ENCODE measurements at places on chromosomes 6 and 20. TPM values are rescaled to one million over a fixed set of nuclear protein-coding genes. Genes with fewer than 3 reads are reported as not detected.

The CD83 gene
- total RNA-seq = 5.0 TPM

DNA sequence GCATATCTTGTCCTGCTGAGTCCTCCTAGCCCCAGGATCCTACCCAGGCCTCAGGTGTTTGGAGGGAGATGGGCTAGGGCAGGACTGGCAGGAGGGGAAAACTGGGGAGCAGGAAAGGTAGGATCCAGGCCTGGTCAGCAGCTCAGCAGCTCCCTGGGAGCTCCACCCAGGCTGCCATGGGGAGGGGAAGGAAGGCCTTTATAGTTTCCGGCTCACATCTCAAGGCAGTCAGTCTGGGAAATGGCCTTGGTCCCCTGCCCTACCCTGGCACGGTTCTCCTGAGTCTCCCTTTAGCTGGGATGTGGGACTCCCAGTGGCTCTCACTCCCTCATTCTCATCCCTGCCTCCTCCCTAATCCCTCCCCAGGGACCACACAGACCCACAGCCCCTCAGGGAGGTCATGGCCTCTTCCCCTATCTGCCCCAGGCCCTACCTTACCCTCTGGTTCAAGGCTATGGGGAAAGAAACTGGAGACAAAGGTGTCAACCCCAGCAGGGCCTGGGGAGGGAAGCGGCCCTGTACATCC is 1.6 kb downstream of the SLC44A4 start:
- H3K27me3 ChIP-seq = no peaks in the 10 kb centered on the region
- H3K36me3 ChIP-seq = peaks cover 15% of the 10 kb centered on the region
- no peak overlapping the region for H3K4me3 ChIP-seq
- H3K4me1 ChIP-seq = peaks cover under 1% of the 10 kb centered on the region

GRCh38 chr6:7132398-7133035 is 24.8 kb downstream of the RREB1 start:
- H3K27ac ChIP-seq = no peak overlapping the region
- no peaks in the 10 kb centered on the region for H3K27me3 ChIP-seq
- no peaks in the 10 kb centered on the region for H3K36me3 ChIP-seq
- no peak overlapping the region for H3K4me3 ChIP-seq
- H3K4me1 ChIP-seq = peaks cover 8% of the 10 kb centered on the region

DNA sequence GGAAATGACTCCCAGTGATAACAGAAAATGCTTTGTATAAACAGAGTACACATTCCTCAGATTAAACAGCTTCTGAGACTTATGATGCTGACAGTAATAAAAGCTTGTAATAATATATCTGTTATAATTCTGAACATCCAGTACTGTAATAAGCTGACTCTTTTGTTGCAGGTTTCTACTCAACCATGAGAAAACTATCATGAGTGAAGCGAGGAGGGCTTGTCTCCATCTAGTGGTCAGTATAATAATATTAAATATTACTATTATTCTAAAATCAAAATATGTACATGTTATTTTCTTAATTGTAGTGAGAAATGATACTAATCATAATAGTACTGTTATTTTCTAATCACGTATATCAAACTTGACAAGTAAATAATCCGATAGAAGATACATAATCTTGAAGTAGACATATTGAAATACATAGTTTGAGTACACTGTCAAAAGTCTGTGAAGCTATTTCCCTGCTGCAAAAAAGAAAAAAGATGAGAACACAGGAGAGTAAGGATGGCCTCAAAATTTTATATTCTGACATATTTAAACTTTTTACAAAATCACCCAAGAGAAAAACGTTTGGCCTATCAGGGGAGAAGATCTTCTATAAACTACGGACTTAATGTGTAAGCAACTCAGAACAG is 183.1 kb downstream of the MOXD1 start:
- no peaks in the 10 kb centered on the region for H3K4me1 ChIP-seq
- H3K27me3 ChIP-seq = no peaks in the 10 kb centered on the region
- no peaks in the 10 kb centered on the region for H3K36me3 ChIP-seq
- H3K27ac ChIP-seq = no peak overlapping the region
- DNase-seq = peak; percentile 74

The SH3BGRL2 gene
- total RNA-seq = 3.3 TPM

DNA sequence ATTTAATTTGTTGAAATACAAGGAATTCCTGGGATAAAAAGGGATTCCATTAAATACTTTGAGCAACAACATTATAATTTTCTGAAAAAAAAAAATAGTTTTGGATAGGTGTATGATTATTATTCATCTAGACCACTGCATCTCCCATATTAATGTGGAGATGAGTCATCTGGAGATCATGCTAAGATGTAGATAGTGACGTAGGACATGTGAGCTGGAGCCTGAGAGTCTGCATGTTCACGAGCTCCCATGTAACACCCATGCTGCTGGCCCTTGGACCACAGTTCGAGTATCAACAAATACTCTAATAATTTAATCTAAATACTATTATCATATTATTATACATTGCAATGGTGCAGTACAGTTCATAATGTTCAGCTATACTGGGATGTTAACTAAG is 91.6 kb downstream of the EPM2A start:
- DNase-seq = peak; percentile 39
- H3K27me3 ChIP-seq = no peaks in the 10 kb centered on the region
- H3K4me3 ChIP-seq = no peak overlapping the region
- no peaks in the 10 kb centered on the region for H3K4me1 ChIP-seq
- H3K36me3 ChIP-seq = no peaks in the 10 kb centered on the region

DNA sequence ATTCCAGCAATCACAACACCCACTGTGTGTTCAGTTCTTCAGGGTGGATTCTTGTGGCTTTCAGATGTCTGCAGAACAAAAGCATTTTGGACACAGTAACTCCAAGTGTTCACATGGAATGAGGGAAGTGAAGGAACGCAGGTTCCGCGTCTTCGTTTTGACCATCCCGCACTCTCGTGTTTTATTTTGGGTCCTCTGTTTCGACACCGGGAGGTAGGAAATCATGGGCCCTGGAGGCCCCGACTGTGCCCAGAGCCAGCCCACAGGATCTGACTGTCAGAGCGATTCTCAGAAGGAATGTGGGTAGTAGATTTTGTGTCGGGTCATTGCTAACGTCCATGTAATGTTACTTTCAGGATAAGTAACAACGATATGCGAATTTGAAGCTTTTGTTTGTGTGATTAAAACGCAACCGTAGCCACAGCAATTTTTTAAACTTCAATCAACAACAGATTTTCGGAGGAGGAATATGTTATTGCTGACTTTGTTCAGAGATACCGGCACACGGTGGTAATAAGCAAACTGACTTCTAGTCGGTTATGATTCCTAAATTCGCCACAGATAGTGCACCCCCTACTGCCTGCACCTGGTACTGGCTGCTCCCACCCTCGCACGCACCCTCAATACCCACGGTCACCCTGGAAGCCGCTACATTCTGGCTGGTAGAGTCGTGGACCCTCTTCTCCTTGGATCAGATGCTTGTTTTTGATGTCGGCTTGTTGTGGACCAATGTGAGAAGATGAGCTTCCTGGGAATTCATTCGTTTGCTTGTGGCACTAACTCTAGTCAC is 10.5 kb downstream of the NPEPL1 start:
- DNase-seq = no peak
- H3K27ac ChIP-seq = no peak overlapping the region
- no peaks in the 10 kb centered on the region for H3K4me1 ChIP-seq
- H3K36me3 ChIP-seq = peaks cover 11% of the 10 kb centered on the region
- H3K4me3 ChIP-seq = no peak overlapping the region

DNA sequence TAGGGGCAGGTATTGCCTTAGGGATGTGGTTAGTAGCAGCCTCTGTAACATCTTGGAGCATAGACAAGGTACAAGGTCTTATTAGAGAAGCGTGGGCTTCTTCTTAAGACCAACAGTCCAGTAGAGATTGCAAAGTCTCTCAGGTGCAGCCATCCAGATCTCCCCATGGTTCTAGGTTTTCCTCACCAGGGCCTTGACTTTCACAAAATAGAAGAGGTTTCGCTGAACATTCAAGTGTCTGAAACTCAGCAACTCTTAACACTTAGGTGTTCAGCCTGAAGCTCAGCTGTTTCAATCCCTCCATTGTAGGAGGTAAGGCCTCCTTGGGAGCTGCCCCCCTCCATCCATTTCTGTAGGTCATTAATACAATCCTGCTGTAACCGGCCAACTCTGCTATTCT is 44.4 kb downstream of the GOPC start:
- H3K4me3 ChIP-seq = no peak overlapping the region
- H3K36me3 ChIP-seq = no peaks in the 10 kb centered on the region
- no peak for DNase-seq
- H3K4me1 ChIP-seq = no peaks in the 10 kb centered on the region
- no peak overlapping the region for H3K27ac ChIP-seq
- no peaks in the 10 kb centered on the region for H3K27me3 ChIP-seq

DNA sequence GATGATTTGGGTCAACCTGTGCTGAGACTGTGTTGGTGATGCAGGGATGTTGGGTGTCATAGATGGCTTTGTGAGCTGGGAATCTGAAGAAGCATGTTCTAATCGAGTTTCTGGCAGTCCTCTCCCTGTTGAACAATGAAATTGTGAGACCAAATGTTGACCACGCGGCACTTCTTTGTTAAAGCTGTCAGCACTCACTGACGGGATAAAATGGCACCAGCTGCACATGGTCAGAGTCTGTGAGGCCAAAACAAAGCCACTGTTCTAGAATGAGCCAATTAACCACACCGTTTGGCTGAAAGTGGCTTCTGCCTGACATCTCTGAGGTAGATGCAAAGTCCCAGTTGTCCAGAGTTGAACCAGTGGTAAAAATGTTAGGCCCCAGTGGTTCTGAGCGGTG is 562.2 kb downstream of the KIF16B start:
- H3K4me3 ChIP-seq = no peak overlapping the region
- no peaks in the 10 kb centered on the region for H3K36me3 ChIP-seq
- no peaks in the 10 kb centered on the region for H3K27me3 ChIP-seq
- no peak for DNase-seq

The PYGB gene
- 81.7 TPM for total RNA-seq

GRCh38 chr20:1417273-1417672 is 24.4 kb upstream of the FKBP1A start:
- peak overlapping the region; percentile 91 for H3K27ac ChIP-seq
- H3K4me3 ChIP-seq = no peak overlapping the region
- peaks cover 10% of the 10 kb centered on the region for H3K4me1 ChIP-seq
- DNase-seq = peak; percentile 48
- H3K36me3 ChIP-seq = no peaks in the 10 kb centered on the region
- no peaks in the 10 kb centered on the region for H3K27me3 ChIP-seq

GRCh38 chr6:19632786-19633185 is 204.4 kb upstream of the ID4 start:
- no peak for DNase-seq
- H3K4me3 ChIP-seq = no peak overlapping the region
- no peaks in the 10 kb centered on the region for H3K4me1 ChIP-seq
- no peak overlapping the region for H3K27ac ChIP-seq

GRCh38 chr6:106181664-106182418 is 95.7 kb downstream of the PRDM1 start:
- no peak overlapping the region for H3K27ac ChIP-seq
- H3K4me1 ChIP-seq = peaks cover 6% of the 10 kb centered on the region
- no peaks in the 10 kb centered on the region for H3K27me3 ChIP-seq

The IRF4 gene
- total RNA-seq = under 0.01 TPM

DNA sequence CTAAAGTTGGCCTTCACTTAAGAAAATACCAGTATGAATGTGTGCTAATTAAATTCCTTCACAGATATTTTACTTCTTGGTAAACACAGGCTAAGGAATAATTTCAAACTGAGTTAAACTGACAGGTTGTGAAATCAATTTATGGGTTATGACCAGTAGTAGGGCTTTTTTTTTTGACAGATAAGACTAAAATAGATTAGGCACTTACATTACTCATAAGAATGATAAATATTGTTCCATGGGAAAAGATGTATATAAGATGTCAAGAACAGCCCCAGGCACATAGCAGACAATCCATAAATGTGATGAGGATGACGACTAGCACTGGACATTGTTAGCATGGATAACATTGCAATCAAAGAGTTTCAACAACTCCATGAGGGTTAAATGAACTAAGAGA is 22.9 kb downstream of the NT5E start:
- H3K36me3 ChIP-seq = peaks cover 2% of the 10 kb centered on the region
- H3K4me1 ChIP-seq = peaks cover 7% of the 10 kb centered on the region
- no peak for DNase-seq
- no peak overlapping the region for H3K27ac ChIP-seq
- H3K4me3 ChIP-seq = no peak overlapping the region

GRCh38 chr6:30727920-30728553 is 7.9 kb downstream of the TUBB start:
- peak overlapping the region; percentile 15 for H3K27ac ChIP-seq
- H3K4me1 ChIP-seq = peaks cover 14% of the 10 kb centered on the region
- H3K36me3 ChIP-seq = peaks cover 21% of the 10 kb centered on the region
- peak; percentile 59 for DNase-seq
- H3K27me3 ChIP-seq = no peaks in the 10 kb centered on the region

- H3K36me3 ChIP-seq = peaks cover 4% of the 10 kb centered on the region
- H3K4me1 ChIP-seq = peaks cover 11% of the 10 kb centered on the region
- H3K27ac ChIP-seq = no peak overlapping the region
- DNase-seq = no peak
Observed at GRCh38 chr20:35887393-35888064, 66.8 kb downstream of the SCAND1 start.

DNA sequence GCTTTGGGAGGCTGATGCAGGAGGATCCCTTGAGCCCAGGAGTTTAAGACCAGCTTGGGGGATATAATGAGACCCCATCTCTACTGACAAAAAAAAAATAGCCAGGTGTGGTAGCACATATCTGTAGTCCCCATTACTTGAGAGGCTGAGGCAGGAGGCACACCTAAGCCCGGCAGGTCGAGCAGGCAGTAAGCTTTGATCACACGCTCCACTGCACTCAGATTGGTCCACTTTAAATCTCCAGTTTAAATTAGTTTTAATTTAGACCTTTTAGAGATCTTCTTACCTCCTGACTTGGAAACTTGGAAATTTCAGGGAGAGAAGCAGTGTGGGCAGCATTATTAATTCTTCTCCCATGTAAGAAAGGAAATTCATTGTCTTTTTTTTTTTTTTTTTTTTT is 16.8 kb upstream of the PLCB4 start:
- H3K4me3 ChIP-seq = no peak overlapping the region
- no peaks in the 10 kb centered on the region for H3K36me3 ChIP-seq
- peaks cover 21% of the 10 kb centered on the region for H3K4me1 ChIP-seq
- H3K27ac ChIP-seq = peak overlapping the region; percentile 54
- DNase-seq = no peak

GRCh38 chr6:107340881-107341280 is 118.5 kb downstream of the PDSS2 start:
- no peaks in the 10 kb centered on the region for H3K4me1 ChIP-seq
- no peak overlapping the region for H3K27ac ChIP-seq
- H3K27me3 ChIP-seq = no peaks in the 10 kb centered on the region
- no peaks in the 10 kb centered on the region for H3K36me3 ChIP-seq

The CFAP206 gene
- total RNA-seq = 0.26 TPM

GRCh38 chr6:159541296-159541695 is 151.7 kb downstream of the SOD2 start:
- no peak for DNase-seq
- H3K4me1 ChIP-seq = no peaks in the 10 kb centered on the region
- H3K27ac ChIP-seq = no peak overlapping the region
- H3K36me3 ChIP-seq = no peaks in the 10 kb centered on the region
- H3K4me3 ChIP-seq = no peak overlapping the region

GRCh38 chr6:154292066-154292465 is 64.5 kb downstream of the IPCEF1 start:
- peaks cover 5% of the 10 kb centered on the region for H3K4me1 ChIP-seq
- peak overlapping the region; percentile 54 for H3K27ac ChIP-seq
- DNase-seq = peak; percentile 22
